ENCODE measurements at places on chromosomes 12 and 14. TPM values are rescaled to one million over a fixed set of nuclear protein-coding genes. Genes with fewer than 3 reads are reported as not detected.

Gene IL23A
- total RNA-seq, result 0.43 TPM

Gene PTPRO
- 0.07 TPM for total RNA-seq

Gene GPR137C
- 0.20 TPM for total RNA-seq

Gene AGAP2
- total RNA-seq, result 11.2 TPM

GRCh38 chr14:69937367-69938081 is 58.3 kb downstream of the SMOC1 start:
- DNase-seq, result no peak

- DNase-seq, result no peak
These were observed 366.1 kb upstream of the TMPO start for GRCh38 chr12:98149270-98149669.

GRCh38 chr12:83168751-83169150 is 482.0 kb downstream of the TMTC2 start:
- no peak for DNase-seq

GRCh38 chr12:92695577-92695976 is 7.2 kb upstream of the PLEKHG7 start:
- DNase-seq, result no peak
